ENCODE measurements at places on chromosomes 5 and 9. TPM values are rescaled to one million over a fixed set of nuclear protein-coding genes. Genes with fewer than 3 reads are reported as not detected.

- DNase-seq: no peak
Observed at GRCh38 chr5:66197764-66198405, 53.8 kb downstream of the SREK1 start.

- DNase-seq: no peak
Observed at GRCh38 chr5:126309860-126310259, 113.3 kb upstream of the GRAMD2B start.

DNA sequence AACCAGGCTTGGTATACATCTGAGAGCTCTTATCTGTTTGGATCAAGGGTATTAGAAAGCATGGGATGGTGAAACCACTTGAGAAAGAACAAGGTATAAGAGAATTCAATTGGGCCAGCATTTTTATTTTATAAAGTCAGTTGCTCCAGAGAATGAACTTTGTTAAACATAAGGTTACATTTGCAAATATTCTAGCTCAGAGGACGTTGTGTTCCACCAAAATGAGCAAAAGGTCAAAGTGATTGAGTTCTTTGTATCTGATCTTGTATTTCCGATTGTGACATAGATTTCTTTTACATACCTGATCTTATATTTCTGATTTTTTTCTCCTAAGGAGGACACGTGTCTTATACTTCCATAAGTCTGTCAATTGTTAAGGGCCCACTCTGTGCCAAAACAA lies 8.6 kb upstream of the STARD4 start:
- DNase-seq: no peak

GRCh38 chr5:97162045-97162444 lies 19.6 kb upstream of the LIX1 start:
- peak; percentile 71 for DNase-seq

The PCDHGA12 gene
- not detected for total RNA-seq

The CDC20B gene
- total RNA-seq: 0.12 TPM

Data from activated CD4-positive, alpha-beta T cell treated with anti-CD3 and anti-CD28 coated beads, Interleukin-2, amount 10 ng/mL, durations not matched to agents 7 days and 5 days (primary cell).